ENCODE measurements at places on chromosomes 7 and 10. TPM values are rescaled to one million over a fixed set of nuclear protein-coding genes. Genes with fewer than 3 reads are reported as not detected.

Gene ANKRD16
- total RNA-seq = 5.8 TPM

Gene SHTN1
- 24.7 TPM for total RNA-seq

Gene OR2A7
- total RNA-seq = 0.68 TPM

Gene PLCE1
- total RNA-seq = 10.6 TPM

- no peak overlapping the region for H3K27ac ChIP-seq
- no peaks in the 10 kb centered on the region for H3K36me3 ChIP-seq
- H3K4me1 ChIP-seq = peaks cover 3% of the 10 kb centered on the region
- DNase-seq = no peak
- H3K4me3 ChIP-seq = no peak overlapping the region
- no peaks in the 10 kb centered on the region for H3K27me3 ChIP-seq
These were observed 30.4 kb downstream of the CNTNAP2 start for GRCh38 chr7:146146831-146147486.

- no peak overlapping the region for H3K4me3 ChIP-seq
- no peaks in the 10 kb centered on the region for H3K4me1 ChIP-seq
- H3K36me3 ChIP-seq = peaks cover 11% of the 10 kb centered on the region
- no peaks in the 10 kb centered on the region for H3K27me3 ChIP-seq
- H3K27ac ChIP-seq = no peak overlapping the region
- no peak for DNase-seq
These were observed 58.0 kb downstream of the IPMK start for GRCh38 chr10:58209669-58210068.

DNA sequence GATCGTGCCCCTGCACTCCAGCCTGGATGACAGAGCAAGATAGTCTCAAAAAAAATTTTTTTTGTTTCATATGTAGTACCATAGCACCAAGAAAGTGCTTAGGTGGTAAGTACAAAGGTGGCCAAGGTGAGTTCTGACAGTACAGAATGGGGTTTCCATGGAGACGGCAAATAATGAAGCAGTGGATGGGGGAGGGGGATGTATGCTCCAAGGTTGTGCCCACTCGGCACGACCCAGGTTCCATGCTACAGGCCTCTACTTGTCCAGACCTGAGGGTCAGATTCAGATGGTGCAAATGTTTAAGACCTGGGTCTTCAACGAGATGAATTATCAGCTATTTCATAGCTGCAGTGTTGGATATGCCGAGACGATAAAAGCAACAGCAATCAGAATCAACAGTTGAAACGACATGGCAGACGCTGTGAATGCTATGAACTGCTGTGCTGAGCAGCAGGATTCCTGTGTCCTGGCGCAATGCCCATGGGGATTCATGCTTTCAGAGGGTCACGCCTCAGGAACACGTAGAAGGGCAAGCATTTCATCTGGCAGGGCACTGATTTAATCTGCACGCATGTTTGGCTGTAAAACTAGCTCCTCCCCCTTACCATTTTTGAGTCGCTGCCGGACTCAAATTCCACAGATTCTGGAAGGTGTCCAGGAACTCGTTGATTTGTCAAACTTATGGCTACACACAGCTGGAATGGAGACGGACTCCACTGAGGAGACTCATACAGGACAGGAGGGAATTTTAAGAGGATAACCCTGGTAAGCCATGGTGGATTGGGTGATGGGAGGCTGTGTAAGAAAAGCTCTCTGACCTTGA is 256.5 kb downstream of the FRMD4A start:
- no peak for DNase-seq
- no peaks in the 10 kb centered on the region for H3K27me3 ChIP-seq
- peaks cover 14% of the 10 kb centered on the region for H3K36me3 ChIP-seq
- peak overlapping the region; percentile 81 for H3K27ac ChIP-seq
- peak overlapping the region; percentile 1 for H3K4me3 ChIP-seq

GRCh38 chr10:34705563-34705962 is 109.5 kb downstream of the PARD3 start:
- no peak overlapping the region for H3K27ac ChIP-seq
- peaks cover 66% of the 10 kb centered on the region for H3K4me1 ChIP-seq
- DNase-seq = no peak
- H3K27me3 ChIP-seq = no peaks in the 10 kb centered on the region

- no peaks in the 10 kb centered on the region for H3K4me1 ChIP-seq
- H3K27ac ChIP-seq = no peak overlapping the region
- H3K4me3 ChIP-seq = no peak overlapping the region
These were observed 25.6 kb upstream of the CACNA2D1 start for GRCh38 chr7:82469207-82469606.

- H3K27me3 ChIP-seq = peaks cover 11% of the 10 kb centered on the region
- no peaks in the 10 kb centered on the region for H3K36me3 ChIP-seq
- peaks cover 8% of the 10 kb centered on the region for H3K4me1 ChIP-seq
- H3K27ac ChIP-seq = no peak overlapping the region
These were observed 10.3 kb downstream of the ADRB1 start for GRCh38 chr10:114053946-114054345.

DNA sequence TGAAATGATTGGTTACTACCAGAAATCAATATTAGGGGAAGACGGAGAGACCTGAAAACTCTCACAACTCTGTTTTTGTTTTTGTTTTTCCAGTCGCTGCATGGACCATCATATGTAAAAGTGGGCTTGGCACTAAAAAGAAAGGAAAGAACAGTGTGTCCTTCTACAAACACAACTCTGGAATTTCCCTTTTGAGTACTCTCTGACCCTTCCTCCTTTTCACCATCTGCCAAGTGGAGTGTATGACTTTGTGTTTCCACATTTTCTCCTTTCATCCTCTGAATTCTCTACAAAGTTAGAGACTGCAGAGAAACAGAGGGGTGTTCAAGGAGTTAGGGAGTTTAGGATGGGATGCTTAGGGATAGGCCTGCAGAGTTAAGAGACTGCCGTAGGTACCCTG is 92.0 kb downstream of the MDFIC start:
- H3K4me1 ChIP-seq = peaks cover 18% of the 10 kb centered on the region
- DNase-seq = no peak
- H3K27ac ChIP-seq = no peak overlapping the region

- no peaks in the 10 kb centered on the region for H3K36me3 ChIP-seq
- H3K27ac ChIP-seq = no peak overlapping the region
- H3K27me3 ChIP-seq = peaks cover 4% of the 10 kb centered on the region
- H3K4me3 ChIP-seq = no peak overlapping the region
- no peaks in the 10 kb centered on the region for H3K4me1 ChIP-seq
These were observed 18.0 kb downstream of the ELMO1 start for GRCh38 chr7:37430640-37431039.

GRCh38 chr7:127995156-127995880 is 35.9 kb downstream of the LRRC4 start:
- H3K27ac ChIP-seq = peak overlapping the region; percentile 77
- DNase-seq = no peak
- no peak overlapping the region for H3K4me3 ChIP-seq
- H3K4me1 ChIP-seq = peaks cover 39% of the 10 kb centered on the region
- no peaks in the 10 kb centered on the region for H3K27me3 ChIP-seq
- H3K36me3 ChIP-seq = peaks cover 10% of the 10 kb centered on the region

GRCh38 chr7:131067220-131067619 is 260.5 kb upstream of the MKLN1 start:
- H3K27me3 ChIP-seq = no peaks in the 10 kb centered on the region
- H3K4me3 ChIP-seq = no peak overlapping the region
- no peak for DNase-seq
- no peak overlapping the region for H3K27ac ChIP-seq
- H3K36me3 ChIP-seq = no peaks in the 10 kb centered on the region

DNA sequence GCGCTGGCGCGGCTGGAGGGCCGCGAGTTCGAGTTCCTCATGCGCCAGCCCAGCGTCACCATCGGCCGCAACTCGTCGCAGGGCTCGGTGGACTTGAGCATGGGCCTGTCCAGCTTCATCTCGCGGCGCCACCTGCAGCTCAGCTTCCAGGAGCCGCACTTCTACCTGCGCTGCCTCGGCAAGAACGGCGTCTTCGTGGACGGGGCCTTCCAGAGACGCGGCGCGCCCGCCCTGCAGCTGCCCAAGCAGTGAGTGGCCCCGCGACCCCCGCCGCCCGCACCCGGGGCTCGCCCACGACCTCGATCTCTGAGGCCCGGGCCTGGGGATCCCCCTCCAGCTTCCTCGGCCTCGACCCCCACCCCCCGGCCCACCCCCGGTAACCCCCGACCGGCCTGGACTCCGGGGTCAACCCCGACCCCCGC is 537 bp downstream of the FOXK1 start:
- H3K27ac ChIP-seq = peak overlapping the region; percentile 93
- H3K4me1 ChIP-seq = peaks cover 40% of the 10 kb centered on the region
- H3K27me3 ChIP-seq = no peaks in the 10 kb centered on the region
- peak overlapping the region; percentile 89 for H3K4me3 ChIP-seq
- H3K36me3 ChIP-seq = peaks cover 2% of the 10 kb centered on the region
- DNase-seq = peak; percentile 92

GRCh38 chr7:30605832-30606231 is 11.2 kb downstream of the GARS1 start:
- DNase-seq = no peak
- H3K27ac ChIP-seq = peak overlapping the region; percentile 79
- no peak overlapping the region for H3K4me3 ChIP-seq
- H3K36me3 ChIP-seq = peaks cover 68% of the 10 kb centered on the region
- H3K4me1 ChIP-seq = peaks cover 61% of the 10 kb centered on the region

DNA sequence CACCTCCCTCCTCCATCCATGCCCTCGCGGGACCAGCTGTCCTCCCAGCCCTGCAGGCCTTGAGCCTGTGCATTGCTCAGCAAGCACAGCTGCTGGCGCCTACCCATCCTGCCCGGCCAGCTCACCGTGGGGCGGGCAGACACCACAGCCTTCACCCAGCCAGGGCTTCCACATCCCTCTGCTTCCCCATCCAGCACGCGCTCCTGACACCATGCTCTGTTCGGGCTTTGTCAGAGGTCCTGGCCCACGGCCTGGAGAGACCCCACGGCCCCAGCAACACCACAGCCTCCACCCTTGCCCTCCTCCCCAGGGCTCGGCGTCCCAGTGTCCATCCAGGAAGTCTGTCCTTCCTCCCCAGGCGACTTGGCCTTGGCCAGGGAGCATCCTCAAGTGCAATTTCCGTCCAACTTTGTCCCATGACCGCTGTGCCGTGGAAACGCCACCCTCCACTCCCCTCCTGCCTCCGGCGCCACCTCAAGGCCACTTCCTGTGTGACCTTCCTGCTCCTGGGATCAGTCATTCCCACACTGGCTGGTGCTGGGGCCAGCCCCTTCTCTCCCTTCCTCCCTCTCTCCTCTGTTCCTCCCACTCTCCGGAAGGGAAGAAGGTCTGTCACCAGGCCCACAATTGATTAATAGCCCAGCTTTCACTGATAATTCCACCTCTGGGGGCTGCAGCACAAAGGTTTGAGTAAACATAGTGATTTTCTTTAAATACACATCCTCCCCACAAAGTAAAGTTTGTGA is 71.5 kb upstream of the SMNDC1 start:
- no peaks in the 10 kb centered on the region for H3K4me1 ChIP-seq
- no peak overlapping the region for H3K4me3 ChIP-seq
- H3K27me3 ChIP-seq = no peaks in the 10 kb centered on the region

DNA sequence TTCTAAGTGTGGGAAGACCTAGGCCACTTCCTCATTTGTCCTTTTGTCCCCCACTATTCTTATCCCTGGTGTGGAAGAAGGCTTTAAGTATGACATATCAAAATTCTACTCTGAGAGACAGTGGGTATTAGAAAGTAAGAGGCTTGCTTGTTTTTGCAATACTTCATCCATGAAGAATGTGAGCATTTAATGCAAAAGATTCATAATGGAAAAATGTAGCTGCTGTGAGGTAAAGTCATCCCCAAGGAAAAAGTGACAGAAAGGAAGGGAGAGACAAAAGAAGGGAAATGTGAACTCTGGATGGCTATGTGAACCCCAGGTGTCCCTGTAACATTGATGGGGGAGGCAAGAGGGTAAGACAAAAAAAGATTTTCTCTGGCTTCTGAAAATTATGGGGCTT is 607.5 kb downstream of the SORCS1 start:
- H3K4me3 ChIP-seq = no peak overlapping the region
- DNase-seq = no peak
- H3K36me3 ChIP-seq = no peaks in the 10 kb centered on the region

- H3K4me3 ChIP-seq = no peak overlapping the region
- no peaks in the 10 kb centered on the region for H3K4me1 ChIP-seq
- no peak for DNase-seq
These were observed 149.3 kb downstream of the FGFR2 start for GRCh38 chr10:121448766-121449421.

DNA sequence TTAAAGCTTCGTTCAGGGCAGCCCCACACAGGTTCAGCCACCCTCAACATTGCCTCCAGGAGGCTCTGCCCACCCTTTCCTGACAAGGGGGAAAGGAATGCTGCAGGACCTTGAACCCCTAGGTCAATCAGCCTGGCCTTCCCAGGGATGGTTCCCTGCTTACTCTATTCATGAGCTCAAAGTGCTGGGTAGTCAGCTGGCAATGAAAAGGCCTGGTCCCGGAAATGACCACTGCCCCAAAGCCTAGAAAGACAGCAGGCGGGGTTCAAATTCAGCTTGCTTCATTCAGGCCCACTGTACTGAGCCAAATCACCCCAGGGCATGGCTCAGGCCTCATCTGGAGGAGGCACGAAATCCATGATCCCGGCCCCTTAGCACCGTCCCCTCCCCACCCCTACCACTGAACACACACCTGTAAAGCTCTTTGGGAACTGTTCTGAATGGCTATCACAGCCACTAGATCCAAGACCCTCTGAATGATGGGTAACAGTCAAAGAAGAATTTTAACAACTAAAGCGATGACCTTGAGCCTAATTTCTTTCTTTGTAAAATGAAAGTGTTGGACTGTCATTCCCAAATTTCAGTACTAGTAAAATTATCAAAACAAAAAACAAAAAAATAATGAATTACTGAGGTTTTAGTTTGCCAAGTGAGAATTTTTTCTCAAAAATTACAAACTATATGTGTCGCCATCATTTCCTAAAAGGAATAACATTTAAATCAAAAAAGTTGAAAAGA is 1.0 kb downstream of the URGCP start:
- peaks cover 27% of the 10 kb centered on the region for H3K4me1 ChIP-seq
- no peak for DNase-seq
- peak overlapping the region; percentile 93 for H3K4me3 ChIP-seq
- peaks cover 3% of the 10 kb centered on the region for H3K36me3 ChIP-seq
- H3K27me3 ChIP-seq = no peaks in the 10 kb centered on the region

DNA sequence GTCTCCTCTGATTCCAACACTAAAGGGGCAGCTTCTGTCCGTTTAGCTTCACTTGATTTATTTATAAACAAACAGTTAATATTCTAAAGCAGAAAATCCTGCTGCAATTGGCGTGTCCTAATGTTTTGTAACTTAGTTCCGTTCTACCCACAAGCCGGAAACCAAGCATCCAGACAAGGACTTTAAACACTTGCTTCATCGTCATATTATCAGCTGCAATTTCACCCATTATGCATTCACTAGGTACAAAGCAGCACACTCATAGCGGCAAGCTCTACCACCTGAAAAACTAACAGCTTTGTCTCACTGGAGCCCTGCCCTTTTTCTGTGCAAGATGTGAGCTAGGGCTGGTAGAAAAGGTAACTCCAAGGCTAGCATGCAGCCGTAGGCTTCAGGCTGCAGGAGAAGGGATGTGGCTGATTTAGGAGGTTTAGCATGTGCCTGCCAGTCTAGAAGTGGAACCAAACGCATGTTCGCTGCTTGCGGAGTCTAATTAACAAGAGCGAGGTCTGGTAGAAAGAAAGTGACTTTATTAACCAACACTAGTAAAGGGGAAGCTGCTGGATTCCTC is 43.7 kb upstream of the BPGM start:
- H3K27me3 ChIP-seq = peaks cover 16% of the 10 kb centered on the region
- peaks cover 3% of the 10 kb centered on the region for H3K4me1 ChIP-seq
- H3K36me3 ChIP-seq = no peaks in the 10 kb centered on the region

GRCh38 chr10:108454224-108454623 is 1289.7 kb upstream of the SORCS1 start:
- no peaks in the 10 kb centered on the region for H3K27me3 ChIP-seq
- no peak overlapping the region for H3K27ac ChIP-seq
- no peaks in the 10 kb centered on the region for H3K36me3 ChIP-seq
